Large intestine (tissue), 12 donors: ENCODE measurements at places on chromosomes 3 and 15. TPM values are rescaled to one million over a fixed set of nuclear protein-coding genes. Genes with fewer than 3 reads are reported as not detected.

The BNC1 gene
- 4.2 TPM for polyA plus RNA-seq

The C3orf85 gene
- 95.5 TPM for polyA plus RNA-seq

DNA sequence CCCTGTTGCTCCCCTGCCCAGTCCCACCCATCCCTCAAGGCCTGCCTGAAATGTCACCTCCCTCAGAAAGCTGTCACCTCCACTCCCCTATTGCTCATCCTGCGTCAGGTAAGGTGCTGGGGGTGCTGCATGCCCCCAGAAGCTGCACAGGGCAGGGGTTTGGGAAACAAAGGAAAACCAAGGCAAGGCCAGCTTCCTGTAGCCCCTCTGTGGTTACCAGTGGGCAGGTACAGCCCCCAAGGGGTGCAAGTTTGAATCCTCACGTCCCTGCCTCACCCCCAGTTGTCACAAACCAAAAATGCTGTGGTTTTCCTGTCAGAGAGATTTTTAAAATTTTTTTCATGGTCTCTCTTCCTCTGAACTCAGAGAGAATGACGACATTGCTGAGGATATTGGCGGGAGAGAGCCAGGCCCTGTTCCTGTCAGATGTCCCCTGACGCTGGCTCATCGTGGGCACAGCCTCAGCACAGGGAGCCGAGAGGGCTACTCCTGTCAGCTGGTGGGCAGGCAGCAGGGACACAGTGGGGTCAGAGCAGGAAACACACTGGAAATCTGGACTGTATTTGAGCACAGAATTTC lies 27.0 kb downstream of the PSTPIP1 start:
- no peak for DNase-seq

DNA sequence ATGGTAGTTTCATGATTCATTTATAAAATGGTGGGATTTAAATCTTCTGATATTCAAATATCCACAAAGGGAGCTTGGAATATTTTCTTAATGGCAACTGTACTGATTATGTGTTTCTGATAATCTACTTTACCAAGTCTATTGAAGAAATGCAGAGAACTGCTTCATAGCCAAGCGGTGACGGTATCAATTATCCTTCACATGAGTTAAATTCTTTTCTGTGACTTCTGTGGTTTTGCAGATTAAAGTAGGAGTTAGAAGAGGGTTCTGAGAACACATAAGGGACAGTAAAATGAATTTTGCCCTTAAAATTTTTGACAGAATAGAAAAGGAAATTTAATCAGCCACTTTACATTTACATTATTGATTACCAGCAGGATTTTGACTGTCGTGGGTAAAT lies 563.2 kb downstream of the GBE1 start:
- no peak for DNase-seq

DNA sequence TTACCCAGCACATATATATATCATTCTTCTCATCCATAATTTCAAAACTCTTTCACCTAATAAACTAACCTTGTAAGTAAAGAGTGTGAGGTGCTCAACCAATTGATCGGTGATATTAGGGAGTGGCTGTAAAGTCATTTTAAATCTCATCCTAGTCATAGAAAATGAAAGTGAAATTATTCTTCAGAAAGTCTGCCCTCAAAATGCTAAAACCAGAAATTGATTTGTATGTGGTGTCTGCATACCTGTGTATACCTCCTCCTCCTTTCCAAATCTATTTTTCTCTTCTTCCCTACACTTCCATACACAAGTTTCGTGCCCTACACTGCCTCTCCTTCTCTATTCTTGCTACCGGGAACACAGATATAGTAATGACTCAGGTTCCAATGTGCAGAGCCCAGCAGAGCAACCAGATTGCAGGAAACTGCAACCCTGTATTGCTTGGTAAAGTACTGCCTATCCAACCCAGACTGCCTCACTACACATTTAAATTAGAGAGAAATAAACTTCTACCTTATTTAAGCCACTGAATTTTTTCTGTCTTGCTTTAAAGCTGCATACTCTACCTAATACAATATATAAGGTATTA lies 7.4 kb upstream of the TBC1D5 start:
- peak; percentile 80 for DNase-seq

- DNase-seq: no peak
These were observed 315.8 kb upstream of the COL8A1 start for GRCh38 chr3:99322551-99322950.
